MM.1S (cell line): ENCODE measurements at places on chromosomes 11 and 22.

DNA sequence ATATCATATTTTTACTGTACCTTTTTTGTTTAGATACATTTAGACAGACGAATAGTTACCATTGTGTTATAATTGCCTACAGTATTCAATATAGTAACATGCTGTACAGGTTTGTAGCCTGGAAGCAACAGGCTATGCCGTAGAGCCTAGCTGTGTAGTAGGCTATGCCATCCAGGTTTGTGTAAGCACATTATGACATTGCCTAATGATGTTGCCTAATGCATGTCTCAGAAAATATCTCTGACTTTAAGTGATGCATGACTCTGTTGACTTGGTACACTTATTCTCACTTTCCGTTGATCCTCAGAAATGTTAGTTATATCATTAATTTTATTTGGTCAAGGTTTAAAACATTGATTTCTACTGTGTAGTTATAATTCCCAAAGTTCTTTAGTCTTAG lies 39.9 kb downstream of the OR2AT4 start:
- H3K4me1 ChIP-seq, result no peaks in the 10 kb centered on the region
- H3K27me3 ChIP-seq, result no peaks in the 10 kb centered on the region
- no peak overlapping the region for H3K27ac ChIP-seq
- no peaks in the 10 kb centered on the region for H3K36me3 ChIP-seq
- DNase-seq, result no peak

GRCh38 chr11:104476454-104476853 lies 312.5 kb upstream of the PDGFD start:
- DNase-seq, result no peak
- H3K4me3 ChIP-seq, result no peak overlapping the region
- no peaks in the 10 kb centered on the region for H3K4me1 ChIP-seq

DNA sequence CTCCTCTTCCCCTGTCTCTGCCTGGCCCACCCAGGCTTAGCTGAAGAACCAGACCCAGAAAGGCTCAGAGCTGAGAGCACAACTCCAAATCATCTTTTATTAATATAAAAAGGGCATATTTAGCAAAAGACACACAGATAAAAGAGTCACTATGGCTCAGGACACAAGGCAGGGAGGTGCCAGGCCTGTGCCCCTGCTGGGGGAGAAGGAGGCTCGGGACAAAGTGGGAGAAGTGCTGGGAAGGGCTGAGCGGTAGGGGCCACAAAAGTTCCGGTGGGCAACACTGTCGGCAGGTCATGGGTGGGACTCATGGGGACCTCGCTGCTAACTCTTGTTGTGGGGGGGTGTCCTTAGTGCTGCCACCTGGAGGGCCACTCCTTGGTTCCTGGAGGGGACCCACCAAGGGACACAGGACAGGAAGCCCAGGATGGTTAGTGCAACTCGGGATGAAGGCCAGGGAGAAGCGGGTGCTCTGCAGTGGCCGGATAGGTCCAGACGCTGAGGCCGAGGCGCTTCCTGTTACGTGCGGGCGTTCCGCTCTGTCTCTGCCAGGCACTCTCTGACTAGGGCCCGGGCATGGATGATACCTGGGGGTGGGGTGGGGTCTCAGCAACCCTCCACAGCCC lies 1.4 kb upstream of the PITPNM1 start:
- DNase-seq, result no peak
- H3K4me3 ChIP-seq, result peak overlapping the region; percentile 75
- no peaks in the 10 kb centered on the region for H3K36me3 ChIP-seq
- H3K4me1 ChIP-seq, result peaks cover 20% of the 10 kb centered on the region
- peaks cover 54% of the 10 kb centered on the region for H3K27me3 ChIP-seq
- H3K27ac ChIP-seq, result no peak overlapping the region

DNA sequence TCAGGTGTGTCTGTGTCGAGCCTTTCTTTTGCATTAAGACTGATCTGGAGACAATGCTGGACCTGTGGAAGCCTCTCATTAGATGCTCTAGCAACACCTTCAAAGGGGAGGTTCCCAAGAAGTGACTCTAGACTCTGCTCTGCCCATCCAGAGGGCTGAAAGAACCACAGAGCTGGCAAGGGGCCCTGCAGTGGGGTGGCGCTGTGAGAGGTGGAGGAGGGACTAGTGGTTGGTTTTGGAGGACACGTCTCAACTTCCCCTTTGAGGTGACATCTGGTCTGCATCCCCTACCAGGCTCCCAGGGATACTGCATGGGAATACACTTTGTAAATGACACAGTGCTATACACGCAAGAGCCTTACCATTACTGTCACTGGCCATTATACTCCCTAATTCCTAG lies 34.2 kb upstream of the SYT13 start:
- no peak for DNase-seq
- no peaks in the 10 kb centered on the region for H3K36me3 ChIP-seq
- no peaks in the 10 kb centered on the region for H3K4me1 ChIP-seq

GRCh38 chr11:77055101-77055561 lies 11.6 kb upstream of the CAPN5 start:
- H3K4me1 ChIP-seq, result no peaks in the 10 kb centered on the region
- no peak overlapping the region for H3K4me3 ChIP-seq
- no peaks in the 10 kb centered on the region for H3K27me3 ChIP-seq
- DNase-seq, result no peak
- H3K27ac ChIP-seq, result no peak overlapping the region
- H3K36me3 ChIP-seq, result no peaks in the 10 kb centered on the region

GRCh38 chr11:68541116-68541515 lies 80.6 kb downstream of the PPP6R3 start:
- H3K36me3 ChIP-seq, result peaks cover 17% of the 10 kb centered on the region
- H3K4me3 ChIP-seq, result no peak overlapping the region
- no peak for DNase-seq
- H3K4me1 ChIP-seq, result no peaks in the 10 kb centered on the region
- no peaks in the 10 kb centered on the region for H3K27me3 ChIP-seq

DNA sequence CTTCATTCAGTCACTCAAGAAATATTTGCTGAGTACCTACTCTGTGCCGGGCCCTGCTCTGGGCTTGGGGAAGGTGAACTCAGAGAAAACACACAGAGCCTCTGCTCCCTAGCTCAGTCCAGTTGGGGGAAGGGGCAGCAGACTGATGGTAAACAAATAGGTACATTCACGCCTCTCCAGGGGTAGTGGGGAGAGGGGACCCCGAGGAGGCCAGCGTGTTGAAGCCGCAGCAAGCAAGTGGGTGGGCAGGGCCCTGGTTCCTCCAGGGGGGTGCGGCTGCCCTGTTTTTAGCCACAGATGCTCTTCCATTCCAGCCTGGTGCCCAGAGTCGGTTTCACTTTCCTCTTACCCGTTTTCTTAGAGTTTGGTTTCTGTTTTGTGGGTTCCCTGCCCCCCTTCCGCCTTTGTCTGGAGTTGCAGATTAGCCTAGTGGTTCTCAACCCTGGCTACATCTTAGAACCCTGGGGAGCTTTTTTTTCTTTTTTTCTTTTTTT lies 8.7 kb downstream of the DRAP1 start:
- peaks cover 21% of the 10 kb centered on the region for H3K4me1 ChIP-seq
- H3K27me3 ChIP-seq, result no peaks in the 10 kb centered on the region
- no peaks in the 10 kb centered on the region for H3K36me3 ChIP-seq
- peak; percentile 94 for DNase-seq
- peak overlapping the region; percentile 37; the same call in 1 of the 2 replicates for H3K4me3 ChIP-seq
- H3K27ac ChIP-seq, result peak overlapping the region; percentile 72

GRCh38 chr11:77071077-77071476 lies 4.3 kb downstream of the CAPN5 start:
- no peaks in the 10 kb centered on the region for H3K36me3 ChIP-seq
- H3K4me1 ChIP-seq, result no peaks in the 10 kb centered on the region
- peaks cover 10% of the 10 kb centered on the region; the same call in 1 of the 2 replicates for H3K27me3 ChIP-seq
